ENCODE measurements at places on chromosomes 6 and 20.

- DNase-seq = no peak
Measured at GRCh38 chr6:125787791-125788190, 3.0 kb upstream of the NCOA7 start.

GRCh38 chr20:31868853-31869672, 1.3 kb downstream of the DUSP15 start:
- DNase-seq = no peak

DNA sequence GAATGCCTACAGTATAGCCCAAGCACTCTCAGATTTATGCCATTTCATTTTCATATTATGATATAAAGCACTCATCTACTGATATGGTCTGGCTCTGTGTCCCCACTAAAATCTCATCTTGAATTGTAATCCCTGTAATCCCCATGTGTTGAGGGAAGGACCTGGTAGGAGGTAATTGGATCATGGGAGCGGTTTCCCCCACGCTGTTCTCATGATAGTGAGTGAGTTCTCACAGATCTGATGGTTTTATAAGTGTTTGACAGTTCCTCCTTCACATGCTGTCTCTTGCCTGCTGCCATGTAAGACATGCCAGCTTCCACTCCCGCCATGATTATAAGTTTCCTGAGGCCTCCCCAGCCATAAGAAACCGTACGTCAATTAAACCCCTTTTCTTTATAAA, 171.7 kb downstream of the OTOR start:
- DNase-seq = no peak

GRCh38 chr6:168666699-168667427, 225.9 kb downstream of the SMOC2 start:
- DNase-seq = no peak

DNA sequence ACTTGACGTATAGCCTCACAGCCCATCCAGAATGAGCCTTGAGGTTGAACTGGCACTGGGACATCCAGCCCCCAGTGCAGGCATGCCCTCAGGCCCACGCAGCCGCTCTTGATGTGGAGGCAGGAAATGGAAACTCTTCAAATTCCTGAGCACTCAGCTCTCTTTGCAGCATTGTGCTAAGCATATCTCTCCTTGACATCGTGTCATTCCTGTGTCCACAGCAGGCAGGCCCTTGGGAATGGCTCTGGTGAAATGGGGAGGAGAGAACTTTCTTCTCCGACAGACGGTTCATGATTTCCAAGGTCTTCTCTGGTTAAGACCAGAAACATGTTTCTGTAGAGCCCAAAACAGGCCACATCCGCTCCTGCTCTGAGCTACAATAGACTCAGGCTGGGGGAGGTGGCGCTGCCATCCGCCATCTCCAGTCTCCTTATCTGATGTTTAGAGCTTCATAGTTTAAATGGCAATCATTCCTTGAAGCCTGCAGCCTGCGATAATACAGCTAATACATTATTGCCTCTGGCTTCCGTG, 248.8 kb downstream of the CDH4 start:
- DNase-seq = no peak

GRCh38 chr6:104623052-104623690, 236.5 kb downstream of the HACE1 start:
- no peak for DNase-seq

DNA sequence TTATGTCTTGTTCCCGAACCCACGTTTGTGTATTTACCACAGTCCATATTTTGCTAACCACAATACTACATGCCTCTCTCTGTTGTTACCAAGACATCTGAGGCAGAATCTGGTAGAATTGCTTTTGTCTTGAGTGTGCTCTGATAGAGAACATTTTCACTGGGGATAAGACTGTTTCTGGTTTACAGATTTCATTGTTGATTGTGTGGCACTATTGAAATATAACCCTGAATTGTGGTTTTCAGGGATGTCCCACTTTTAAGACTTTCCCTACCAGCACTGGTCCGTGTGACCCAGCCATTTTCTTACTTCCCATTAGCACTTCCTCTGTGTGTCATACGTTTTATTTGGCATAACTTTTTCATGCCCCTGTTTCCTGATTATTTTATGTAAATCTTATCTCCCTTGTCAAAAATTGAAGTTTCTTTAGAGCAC, 12.2 kb downstream of the NCOA7 start:
- no peak for DNase-seq

- DNase-seq = peak; percentile 55
Measured at GRCh38 chr20:53899351-53900167, 170.8 kb downstream of the BCAS1 start.

- DNase-seq = no peak
Measured at GRCh38 chr6:25219917-25220278, 59.3 kb upstream of the CARMIL1 start.

- no peak for DNase-seq
Measured at GRCh38 chr6:108693430-108694154, 132.9 kb downstream of the FOXO3 start.

- no peak for DNase-seq
Measured at GRCh38 chr6:143675946-143676345, 1.8 kb upstream of the PHACTR2 start.

- no peak for DNase-seq
Measured at GRCh38 chr6:29705389-29706231, 17.6 kb upstream of the HLA-F start.

DNA sequence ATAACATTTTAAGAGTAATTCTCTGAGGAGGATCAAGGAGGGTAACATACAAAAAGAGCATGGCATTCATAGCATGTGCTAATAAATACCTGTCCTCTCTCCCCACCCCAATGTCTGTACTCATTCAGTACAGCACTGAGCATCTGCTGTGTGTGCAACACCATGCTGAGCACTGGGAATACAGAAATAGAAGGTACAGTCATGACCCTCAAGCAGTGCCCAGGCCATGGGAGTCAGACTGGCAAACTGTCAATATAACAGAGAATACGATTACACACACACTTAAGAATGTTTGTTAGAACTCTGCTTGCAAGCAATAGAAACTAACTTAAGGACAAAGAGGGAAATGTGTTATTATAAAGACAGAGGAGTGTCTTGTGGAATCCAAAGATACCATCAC, 24.7 kb upstream of the ZFAND3 start:
- DNase-seq = no peak

GRCh38 chr6:41561416-41561815, 15.2 kb downstream of the FOXP4 start:
- no peak for DNase-seq

- DNase-seq = no peak
Measured at GRCh38 chr6:63478734-63479133, 93.5 kb upstream of the LOC128125822 start.

- no peak for DNase-seq
Measured at GRCh38 chr6:128572294-128572693, 51.9 kb upstream of the PTPRK start.

- DNase-seq = no peak
Measured at GRCh38 chr6:128498234-128498633, 22.2 kb downstream of the PTPRK start.

- DNase-seq = no peak
Measured at GRCh38 chr6:165769884-165770283, 106.8 kb upstream of the PDE10A start.

- no peak for DNase-seq
Measured at GRCh38 chr6:137870744-137871247, 3.7 kb downstream of the TNFAIP3 start.

DNA sequence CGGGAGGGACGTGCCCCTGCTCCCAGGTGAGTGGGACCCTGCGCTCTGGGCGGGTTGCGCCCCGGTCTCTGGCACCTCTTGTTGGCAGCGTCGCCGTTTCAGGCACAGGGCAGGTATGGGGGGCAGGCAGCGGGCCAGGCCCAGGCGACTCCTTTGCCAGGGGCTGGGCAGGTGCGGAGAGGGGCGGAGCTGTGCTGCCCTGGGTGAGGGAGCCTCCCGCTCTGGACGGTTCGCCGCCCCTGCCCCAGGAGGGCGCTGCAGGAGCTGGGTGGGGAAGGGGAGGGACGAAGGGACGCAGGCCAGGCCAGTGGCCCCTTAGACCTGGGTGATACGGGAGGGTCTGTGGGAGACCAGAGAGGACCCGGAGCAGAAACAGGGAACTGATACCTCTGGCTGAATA, 663.9 kb upstream of the DEFB115 start:
- no peak for DNase-seq

DNA sequence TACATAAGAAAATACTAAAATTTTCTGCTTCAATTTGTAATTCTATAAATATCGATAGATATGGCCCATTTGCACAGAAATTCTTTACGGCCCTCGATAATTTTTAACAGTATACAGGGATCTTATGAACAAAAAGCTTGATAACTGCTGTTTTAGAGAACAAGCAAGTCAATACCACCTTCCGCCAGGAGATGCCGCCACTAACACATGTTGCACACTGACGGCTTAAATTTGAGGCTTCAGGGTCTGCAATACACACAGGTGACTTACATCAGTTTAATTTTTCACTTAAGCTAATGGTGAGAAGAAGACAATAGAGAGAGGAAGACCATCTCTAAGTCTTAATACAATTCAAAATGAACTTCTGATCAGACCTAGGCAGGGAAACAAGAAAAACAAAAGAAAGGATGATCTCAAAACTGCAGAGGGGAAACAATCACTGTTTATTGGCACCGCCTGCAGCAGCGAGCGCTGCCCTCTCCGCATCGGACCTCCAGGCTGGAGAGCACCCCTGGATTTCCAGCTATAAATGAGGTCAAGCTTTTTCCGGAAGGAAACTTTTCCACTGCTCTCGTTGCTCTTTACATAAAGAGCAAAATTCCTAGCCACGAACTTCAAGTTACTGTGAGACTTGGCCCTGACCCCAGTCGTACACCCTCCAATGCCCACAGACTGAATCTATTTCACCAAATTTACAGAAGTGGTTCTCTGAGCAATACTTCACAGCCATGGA, 53.9 kb downstream of the OTOR start:
- no peak for DNase-seq

GRCh38 chr20:10132387-10132786, 86.2 kb upstream of the SNAP25 start:
- DNase-seq = no peak

- no peak for DNase-seq
Measured at GRCh38 chr6:124775121-124775520, 187.1 kb upstream of the RNF217 start.

- DNase-seq = no peak
Measured at GRCh38 chr6:125066964-125067363, 86.6 kb upstream of the TPD52L1 start.

DNA sequence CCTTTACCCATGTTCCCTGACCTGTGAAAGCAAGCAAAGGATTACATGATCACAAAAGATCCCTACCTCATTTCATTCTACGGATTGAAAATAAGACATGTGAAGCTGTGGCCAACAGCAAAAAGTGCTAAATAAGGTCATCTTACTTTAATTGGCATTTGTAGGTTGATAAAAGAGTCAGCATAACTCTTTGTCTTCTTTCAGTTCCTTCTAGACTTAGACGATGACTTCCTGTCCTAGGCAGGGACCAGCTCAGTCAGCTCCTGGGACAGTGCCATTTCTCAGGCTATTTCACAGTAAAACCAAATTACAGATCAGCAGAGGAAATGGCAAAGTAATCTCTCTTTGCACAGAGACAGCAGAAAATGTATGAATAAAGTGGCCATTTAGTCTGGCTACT, 480.7 kb downstream of the RFPL4B start:
- DNase-seq = no peak

DNA sequence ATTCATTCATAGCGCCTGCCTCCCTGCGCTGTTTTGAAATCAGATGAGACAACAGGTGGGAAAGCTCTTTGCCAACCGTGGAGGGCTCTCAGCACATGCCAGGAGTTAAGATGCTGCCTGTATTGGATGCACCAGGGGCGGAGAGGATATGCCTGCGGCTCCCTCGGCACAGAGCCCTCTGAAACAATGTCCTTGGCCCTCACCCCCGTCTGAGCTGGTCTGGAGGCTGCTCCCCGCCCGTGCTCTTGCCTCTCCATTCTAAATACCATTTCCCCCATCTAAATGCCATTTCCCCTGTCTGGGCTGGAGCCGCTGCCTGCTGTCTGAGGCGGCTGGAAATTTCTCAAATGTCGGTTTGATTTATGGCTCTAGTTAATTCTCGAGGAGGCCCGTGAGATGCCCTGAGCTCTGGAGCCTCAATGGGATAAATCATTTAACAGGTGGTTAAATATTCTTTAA, 50.8 kb upstream of the MLN start:
- no peak for DNase-seq

DNA sequence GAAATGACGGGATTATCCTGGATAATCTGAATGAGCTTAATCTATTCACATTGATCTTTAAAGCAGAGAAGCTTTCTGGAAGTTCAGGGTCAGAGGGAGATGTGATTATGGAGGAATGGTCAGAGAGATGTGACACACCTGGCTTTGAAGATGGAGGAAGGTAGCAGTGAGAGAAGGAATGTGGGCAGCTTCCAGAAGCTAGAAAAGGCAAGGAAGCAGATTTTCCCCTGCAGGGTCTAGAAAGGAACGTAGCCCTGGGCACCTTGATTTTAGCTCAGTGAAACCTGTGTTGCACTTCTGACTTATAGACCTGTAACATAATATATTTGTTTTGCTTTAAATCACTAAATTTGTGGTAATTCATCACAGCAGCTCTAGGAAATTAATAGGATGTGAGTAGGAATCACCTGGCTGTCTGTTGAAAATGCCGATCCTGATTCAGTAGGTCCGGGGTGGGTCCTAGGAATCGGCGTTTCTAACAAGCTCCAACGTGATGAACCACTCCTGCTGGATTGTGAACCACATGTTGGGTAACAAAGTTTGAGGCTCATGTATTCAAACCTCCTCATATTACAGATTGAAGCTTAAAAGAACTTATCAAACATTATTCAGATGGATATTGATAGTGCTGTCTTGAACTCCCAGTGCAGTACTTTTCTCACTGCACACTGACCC, 157.0 kb downstream of the GJA1 start:
- no peak for DNase-seq

DNA sequence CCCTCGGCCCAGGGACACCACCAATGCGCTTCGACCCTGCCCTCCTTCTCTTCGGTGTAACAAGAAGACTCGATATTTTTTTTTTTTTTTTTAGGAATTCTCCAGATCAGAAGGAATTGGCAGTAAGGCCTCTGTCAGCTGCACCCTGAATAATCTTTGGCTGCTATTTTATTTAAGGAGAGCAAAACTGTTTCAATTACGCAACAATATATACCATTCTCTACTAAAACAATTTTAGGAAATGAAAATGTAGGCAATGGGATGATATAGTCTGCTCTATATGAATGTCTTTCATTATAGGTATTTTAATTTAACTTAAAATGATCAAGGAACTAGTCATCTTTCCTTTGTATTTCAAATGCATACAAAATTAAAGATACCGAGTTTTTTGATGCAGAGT, 13.3 kb downstream of the ZCCHC3 start:
- no peak for DNase-seq

DNA sequence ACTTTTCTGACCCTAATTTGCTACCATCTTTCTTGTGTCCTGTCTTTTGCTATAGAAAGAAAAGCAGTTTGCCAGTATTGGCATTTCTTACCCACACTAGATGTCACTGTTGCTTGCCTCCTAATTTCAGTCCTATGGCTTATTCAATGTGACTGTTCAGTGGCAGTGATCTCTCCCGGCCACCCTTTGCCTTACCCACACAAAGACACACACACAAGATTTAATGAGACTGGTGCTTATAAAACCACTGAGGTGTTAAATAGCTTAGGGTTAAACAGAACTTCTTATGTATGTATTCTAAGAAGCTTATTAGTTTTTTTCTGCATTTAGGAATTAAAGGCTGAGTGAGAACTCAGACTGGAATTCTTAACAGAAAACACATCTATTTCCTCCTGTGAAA, 233.6 kb upstream of the ASCC3 start:
- no peak for DNase-seq

All from activated T-helper 1 cell treated with Interleukin-2 at 50 U/mL for 16 hours (primary cell).